ENCODE measurements at places on chromosomes 3 and 15.

GRCh38 chr3:141076797-141077571, 25.8 kb downstream of the SPSB4 start:
- peak; percentile 11 for DNase-seq

- no peak for DNase-seq
Observed at GRCh38 chr3:134039161-134039862, 9.6 kb upstream of the SLCO2A1 start.

- DNase-seq = peak; percentile 55
Observed at GRCh38 chr3:195286115-195286872, 15.3 kb upstream of the XXYLT1 start.

- no peak for DNase-seq
Observed at GRCh38 chr15:88187195-88187594, 69.3 kb downstream of the NTRK3 start.

GRCh38 chr3:72275331-72275751, 490.4 kb upstream of the PROK2 start:
- peak; percentile 11 for DNase-seq

DNA sequence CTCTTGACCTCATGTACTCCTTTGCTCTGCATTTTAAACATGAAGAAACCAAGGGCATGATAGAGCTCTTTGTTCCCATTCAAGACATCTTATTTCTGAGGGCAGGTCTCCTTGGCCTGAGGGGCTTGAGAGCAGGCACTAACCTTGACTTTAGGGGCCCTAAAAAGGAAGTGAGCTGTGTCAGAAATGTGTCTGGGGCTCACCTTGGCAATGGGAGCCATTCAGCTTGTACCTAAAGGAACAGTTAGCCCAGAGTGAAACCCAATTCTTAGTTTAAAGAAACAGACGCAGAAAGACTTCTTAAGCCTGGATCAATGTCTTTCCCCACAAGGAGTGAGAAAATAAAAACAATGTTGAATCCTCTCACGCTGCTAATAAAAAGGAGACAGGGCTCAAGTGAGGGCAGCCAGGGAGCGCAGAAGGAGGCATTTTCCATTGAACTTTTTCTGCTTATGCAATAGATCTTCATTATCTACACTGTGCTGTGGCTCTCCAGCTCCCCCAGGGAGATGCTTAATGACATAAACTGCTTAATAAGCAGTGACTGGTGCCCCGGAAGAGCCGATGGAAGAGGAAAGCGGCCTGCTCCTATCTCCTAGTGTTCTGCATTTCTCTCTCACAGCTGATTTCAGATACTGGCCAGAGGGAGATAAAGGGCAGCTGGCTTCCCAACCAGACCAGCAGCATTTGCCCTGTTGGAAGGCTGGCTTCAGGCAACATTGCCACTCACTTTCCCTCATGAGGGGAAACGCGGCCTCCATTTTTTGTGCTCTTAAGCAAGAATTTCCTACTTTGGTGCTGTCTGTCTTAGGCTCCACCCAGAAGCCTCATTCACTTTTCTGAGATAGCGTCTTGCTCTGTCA, 152.0 kb downstream of the OPA1 start:
- DNase-seq = peak; percentile 26

DNA sequence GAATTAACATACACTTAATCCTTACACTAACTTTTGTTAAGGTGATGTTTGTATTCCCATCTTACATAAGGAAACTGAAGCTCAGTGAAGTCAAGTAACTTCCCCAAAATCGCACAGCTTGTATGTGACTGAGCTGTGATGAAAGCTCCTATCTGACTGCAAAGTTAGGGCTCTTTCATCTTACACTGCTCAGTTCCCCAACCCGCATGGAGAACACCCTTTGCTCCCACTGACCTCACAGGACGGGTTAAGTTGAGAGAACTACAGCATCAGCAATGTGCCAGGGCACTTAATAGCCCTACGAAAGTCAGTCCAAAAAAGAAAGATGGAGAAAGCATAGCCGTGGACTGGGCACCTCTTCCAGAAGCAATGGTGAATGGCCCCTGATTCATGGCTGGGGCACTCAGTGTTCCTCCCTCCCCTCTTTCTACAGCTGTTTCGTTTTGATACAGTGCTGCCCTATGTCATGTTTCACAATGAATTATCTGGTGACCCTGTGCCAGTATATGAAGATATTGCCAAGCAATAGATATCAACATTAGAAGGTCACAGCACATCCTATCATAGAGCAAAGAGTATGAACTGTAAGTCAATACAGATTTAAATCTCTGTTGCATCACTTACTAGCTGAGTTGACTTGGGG, 38.0 kb downstream of the CADPS start:
- no peak for DNase-seq

DNA sequence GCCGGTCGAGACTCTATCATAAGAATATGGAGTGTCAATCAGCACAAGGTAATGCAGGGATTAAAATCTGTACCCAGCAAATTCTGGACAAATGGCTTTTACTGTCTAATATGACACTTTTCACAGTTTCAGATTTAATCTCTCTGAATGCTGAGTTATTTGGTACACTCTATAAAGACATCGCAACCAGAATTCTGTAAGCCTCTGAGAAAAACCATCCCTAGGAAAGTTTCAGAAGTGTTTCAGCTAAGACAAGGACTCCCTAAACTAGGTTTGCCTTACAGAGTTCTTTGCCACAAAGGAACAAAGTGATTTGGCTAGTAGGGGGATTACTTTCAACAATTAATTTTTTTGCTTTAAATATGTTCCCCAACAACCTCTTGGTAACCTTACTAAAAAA, 11.3 kb downstream of the WDR48 start:
- no peak for DNase-seq

DNA sequence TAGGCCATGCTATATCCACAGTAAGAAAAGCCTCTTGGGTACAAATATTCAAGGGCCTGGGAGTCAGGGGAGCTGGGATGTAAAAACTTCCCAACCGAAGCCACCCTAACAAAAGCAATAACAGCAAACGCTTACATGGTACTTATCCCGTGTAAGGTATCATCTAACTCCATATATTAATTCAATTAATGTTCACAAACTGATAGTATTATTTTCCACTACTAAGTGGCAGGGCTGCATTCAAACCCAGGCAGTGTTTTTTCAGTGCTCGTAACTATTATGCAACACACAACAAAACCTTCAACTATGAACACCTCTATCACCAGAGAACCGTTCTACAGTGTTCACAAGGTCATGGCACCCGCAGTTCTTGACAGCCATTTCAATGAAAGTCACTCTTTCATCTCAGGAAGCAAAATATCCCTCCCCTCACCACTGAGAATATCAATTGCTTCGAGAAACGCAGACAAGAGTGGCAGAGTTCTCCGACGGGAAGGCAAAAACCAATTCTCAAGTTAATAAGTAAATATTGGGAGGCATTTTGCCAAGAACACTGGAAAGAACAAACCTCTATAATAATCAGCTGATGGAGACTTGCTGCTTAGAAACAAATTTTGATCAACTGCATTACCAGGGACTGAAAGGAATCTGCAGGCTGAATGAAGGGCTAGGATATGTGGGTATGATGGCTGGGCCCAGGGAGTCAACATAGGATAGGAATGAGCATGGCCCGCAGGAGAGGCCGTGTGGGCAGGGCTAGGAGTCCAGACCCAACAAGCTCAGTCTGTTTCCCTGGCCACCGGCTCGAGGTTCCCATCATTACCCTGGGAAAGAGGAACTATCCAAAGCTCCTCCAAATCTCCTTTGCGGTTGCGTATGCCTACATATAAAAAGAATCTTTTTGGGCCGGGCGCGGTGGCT, 72.3 kb downstream of the XXYLT1 start:
- no peak for DNase-seq

GRCh38 chr15:53128652-53129051, 338.5 kb upstream of the ONECUT1 start:
- DNase-seq = no peak

- no peak for DNase-seq
Observed at GRCh38 chr15:65812916-65813315, 20.8 kb upstream of the DENND4A start.
